Activated effector memory CD4-positive, alpha-beta T cell treated with Interleukin-2 at 50 U/mL for 16 hours (primary cell): ENCODE measurements at places on chromosomes 6 and 20.

DNA sequence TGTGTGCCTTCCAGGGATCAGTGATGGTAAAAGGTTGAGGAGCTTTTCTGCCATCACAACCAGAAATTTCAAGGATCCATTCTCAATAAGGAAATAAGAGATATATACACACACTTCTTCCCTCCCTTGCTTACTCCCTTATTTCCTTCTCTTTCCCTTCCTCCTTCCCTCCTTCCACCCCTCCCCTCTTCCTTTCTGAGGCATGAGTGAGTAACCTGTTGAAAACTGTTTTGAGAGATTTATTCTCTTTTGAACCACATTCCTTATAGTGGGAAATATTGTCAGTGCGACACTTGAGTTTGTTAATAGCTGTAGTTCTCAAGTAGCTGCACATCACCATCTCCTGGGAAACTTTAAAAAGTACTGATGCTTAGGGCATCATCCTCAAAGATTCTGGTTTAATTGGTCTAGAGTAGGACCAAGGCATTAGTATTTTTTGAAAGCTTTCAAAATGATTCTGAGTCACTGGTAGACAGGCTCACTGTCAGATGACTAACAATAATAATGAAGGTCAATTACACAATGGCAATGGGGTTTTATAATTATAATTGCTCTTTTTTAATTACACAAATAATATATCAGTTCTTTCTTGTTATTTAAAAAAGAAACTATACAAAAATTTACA is 109.9 kb downstream of the POPDC3 start:
- DNase-seq = no peak

DNA sequence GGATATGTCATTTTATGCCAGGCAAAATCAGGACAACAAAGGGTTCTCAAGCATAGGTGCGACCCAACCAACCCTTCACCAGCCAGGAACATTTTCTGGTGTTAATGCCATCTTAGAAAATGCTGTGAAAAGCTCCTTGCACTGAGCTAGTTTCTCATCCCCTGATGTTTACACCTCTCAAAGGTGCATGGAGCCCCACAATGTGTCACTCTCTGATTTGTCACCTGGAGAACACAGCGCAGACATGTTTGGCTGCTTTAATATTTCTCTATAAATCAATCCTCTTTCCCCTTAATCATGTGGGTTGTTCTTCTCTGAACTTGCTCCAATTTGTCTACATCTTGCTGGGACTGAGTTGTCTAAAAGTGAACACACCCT is 244.3 kb downstream of the TSHZ2 start:
- no peak for DNase-seq

DNA sequence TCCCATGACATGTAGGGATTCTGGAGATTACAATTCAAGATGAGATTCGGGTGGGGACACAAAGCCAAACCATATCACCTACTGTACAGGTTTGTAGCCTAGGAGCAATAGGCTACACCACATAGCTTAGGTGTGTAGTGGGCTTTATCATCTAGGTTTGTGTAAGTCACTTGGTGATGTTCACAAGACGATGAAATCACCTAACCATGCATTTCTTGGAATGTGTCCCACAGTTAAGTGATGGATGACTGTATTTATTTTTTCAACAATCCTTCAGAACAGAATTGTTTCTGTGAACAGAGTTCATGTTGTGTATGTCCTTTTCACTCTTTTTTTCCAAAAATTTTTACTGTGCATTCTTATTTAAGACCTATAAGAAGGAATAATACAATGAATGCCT is 76.1 kb downstream of the DTD1 start:
- DNase-seq = no peak

DNA sequence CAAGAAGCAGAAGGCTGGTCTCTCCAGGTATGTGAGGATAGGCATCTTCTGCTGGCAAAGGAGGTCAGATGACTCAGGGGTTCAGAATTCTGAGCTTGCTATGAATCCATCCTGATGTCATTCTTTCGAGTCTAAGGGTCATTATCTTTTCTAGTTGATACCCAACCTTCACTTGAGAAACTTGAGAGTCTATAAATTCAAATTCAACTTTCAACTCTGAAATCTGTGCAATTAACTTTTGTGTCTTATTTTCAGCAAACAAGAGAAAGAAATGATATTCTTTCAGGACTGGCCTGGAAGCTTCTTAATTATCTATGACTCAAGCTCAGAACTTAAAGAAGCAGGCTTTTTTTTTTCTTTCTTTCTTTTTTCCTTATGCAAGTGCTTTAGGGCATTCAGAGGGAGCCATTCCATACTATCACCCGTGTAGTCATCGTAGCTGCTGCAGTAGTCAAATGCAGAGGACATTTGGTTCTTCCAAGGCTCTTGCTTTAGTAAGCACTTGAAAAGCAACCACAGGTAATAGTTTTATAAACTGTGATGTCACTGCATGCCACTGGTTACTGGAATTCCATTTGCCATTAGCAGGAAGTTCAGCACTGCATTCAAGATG is 93.0 kb downstream of the ADTRP start:
- DNase-seq = no peak

DNA sequence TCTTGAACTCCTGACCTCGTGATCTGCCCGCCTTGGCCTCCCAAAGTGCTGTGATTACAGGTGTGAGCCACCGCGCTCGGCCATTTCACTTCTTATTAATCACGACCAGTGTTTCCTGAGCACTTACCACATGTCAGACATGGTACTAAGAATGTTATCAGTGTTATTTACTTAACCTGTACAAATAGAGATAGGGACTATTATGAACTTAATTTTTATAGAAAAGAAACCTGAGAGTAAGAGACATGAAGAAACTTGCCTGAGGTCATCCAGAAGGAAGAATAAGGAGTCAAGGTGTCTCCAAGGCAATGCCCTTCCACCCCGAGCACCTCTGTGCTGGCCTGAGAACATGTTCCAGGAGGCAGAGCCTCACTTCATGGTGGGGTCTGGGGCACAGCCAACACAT is 29.3 kb upstream of the EZR start:
- no peak for DNase-seq

- no peak for DNase-seq
Measured at GRCh38 chr6:90008189-90008907, 114.1 kb downstream of the GJA10 start.

DNA sequence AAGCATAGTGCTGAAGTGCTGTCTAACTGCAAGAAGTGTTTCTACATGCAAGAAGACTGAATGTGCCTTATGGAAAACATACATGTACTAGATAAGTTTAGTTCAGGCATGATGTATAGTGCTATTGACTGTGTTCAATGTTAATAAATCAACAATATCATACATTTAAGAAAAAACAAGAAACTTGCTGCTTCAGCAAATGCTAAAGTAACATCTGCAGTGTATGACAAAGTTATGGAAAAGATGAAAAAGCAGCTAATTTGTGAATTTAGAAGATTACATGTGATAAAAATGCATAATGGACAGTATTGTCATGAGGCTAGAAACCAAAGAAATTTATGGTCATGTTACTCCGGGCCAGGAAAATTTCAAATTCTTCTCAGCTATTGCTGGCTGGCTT is 174.9 kb upstream of the SPTLC3 start:
- DNase-seq = no peak

GRCh38 chr6:26240157-26241032 is 124.6 kb upstream of the BTN3A2 start:
- DNase-seq = peak; percentile 52

- no peak for DNase-seq
Measured at GRCh38 chr20:21229163-21229562, 74.0 kb upstream of the XRN2 start.

DNA sequence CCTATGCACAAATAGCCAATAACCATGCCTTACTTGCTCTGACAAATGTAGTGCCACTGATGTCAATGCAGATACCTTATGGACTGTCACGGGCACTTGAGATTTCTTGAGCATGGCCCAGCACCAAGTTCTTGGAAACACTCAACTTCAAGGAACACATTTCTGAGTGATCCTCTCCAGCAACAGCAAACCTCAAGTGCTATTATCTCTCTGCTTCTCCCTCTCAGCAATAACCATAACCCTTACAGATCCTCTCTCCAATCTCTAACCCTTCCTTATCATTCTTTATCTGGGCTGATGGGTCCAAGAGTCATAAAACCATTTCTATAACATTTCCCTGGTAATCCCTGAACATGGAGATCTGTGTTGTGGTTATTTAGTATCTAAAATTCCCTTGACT is 266.9 kb upstream of the STXBP5 start:
- no peak for DNase-seq

- no peak for DNase-seq
Measured at GRCh38 chr6:6723921-6724538, 135.5 kb downstream of the LY86 start.

- no peak for DNase-seq
Measured at GRCh38 chr6:138486249-138487101, 12.8 kb downstream of the NHSL1 start.

DNA sequence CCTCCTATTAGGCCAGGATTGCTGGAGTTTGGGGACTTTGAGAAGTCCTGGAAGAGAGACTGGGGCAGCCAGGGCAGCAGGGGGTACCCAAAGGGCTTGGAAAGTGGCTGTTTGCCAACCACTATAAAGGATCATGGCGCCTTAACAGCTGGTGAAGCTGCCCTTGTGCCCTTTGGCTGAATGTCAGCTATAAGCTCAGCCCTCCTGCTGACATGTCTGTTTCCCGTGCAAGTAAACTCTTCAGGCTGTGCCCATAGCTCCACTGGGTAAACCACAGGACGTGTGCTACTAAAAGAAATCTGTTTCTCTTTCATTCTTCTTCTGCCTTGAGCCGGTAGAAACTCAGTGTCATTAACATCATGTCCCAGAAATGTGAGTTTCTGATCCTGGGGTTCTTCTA is 97.3 kb downstream of the CAP2 start:
- DNase-seq = no peak

GRCh38 chr6:14912226-14912625 is 333.6 kb upstream of the JARID2 start:
- DNase-seq = no peak

- no peak for DNase-seq
Measured at GRCh38 chr20:52003415-52003814, 188.2 kb downstream of the ZFP64 start.

DNA sequence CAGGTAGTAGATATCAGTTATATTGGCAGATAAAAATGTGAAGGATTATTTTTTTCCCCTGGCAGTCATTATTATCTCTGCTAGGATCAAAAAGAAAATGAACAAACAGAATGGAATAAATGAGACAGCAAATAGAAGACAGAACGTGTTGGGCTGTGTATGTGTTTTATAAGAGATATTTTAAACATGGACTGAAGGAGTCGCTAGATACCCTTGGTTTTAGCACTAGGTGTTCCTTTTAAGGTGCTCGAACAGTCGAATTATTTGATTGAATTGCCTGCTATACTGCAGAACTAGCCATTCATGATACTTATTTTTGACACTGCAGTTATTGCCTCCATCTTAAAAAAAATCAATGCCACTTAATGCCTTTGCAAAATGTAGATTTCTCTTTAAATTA is 3.7 kb downstream of the GRIK2 start:
- no peak for DNase-seq

DNA sequence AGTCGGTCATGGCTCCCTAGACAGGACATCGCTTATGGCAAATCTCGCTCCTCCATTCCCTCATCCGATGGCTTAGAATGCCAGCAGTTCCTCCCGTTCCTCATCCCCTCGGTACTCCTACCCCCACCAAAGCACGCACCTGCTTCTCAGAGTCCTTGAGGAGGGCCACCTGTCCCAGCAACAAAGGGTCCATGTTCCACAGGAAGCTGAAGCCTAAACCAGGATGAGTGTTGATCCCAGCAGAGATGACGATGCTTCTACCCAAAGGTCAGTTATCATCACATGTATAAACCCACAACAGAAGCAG is 111.2 kb downstream of the THBS2 start:
- DNase-seq = no peak

DNA sequence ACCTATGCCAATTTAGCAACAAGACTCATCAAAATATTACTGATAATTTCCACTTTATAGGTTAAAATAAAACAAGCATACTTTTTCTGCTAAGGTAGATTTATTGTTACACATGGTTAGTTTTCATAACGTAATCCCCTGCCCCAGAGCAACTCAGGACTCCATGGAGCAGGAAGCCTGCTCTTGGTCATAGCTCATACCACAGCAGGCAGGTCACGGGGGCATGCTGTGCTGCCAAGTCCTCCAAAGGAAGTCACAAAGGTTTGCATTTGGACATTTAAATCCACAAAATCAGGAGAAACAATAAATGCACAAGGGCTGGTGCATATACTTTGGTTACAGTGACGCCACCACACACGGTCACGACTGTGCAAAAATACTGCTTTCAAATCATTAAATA is 12.5 kb downstream of the GZF1 start:
- DNase-seq = no peak

DNA sequence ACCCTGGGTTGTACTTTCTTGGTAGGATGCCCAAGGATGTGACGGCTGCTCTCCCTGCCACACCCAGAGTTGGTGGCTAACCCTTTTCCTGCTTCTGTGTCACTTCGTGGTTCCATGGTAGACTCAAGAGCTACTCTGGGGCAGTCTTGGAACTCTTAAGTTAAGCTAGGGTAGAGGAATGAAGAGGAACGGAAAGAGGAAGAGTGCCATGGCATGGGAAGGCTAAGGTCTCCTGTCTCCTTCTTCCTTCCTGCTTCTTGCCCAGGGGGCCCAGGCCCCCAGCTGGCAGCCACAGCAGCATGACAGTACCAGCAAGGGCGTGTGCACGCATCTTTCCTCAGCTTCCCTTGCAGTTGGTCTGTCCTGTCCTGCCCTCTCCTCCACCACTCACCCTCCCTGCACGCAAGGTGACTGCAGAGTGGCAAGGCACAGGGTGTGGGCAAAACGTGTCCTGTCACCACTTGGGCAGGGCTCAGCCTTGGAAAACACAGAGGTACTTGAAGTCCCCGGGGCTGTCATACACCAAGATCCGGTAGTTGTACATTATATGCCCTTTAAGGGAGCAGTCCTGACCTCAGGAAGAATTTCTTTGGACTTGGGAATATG is 39.8 kb upstream of the TGM3 start:
- DNase-seq = no peak

DNA sequence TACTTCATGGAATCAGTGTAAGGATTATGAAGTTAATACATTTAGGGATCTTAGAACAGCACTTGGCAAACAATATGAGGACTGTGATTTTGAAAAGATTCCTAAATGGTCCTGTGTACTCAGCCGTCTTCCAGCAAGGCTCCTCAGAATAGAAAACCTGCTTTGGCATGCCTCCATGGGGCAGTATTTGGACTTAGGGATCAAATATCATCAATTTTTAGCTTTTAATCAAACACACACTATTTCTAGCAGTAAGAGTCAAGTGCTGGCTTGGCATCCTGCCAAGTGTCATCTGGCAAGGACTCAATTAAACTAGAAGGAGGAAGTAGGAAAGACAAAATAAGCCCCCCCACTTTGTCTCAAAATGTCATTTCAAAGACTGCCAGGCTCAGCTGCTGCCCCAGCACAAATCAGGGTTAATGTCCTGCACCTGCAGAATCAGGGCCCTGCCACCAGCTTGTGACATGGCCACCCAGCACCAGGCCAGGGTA is 40.8 kb downstream of the IYD start:
- no peak for DNase-seq

GRCh38 chr6:37308069-37308815 is 45.5 kb upstream of the RNF8 start:
- DNase-seq = no peak

- DNase-seq = no peak
Measured at GRCh38 chr6:38612143-38612965, 27.4 kb downstream of the BTBD9 start.
